ENCODE measurements at places on chromosomes 12 and 14. TPM values are rescaled to one million over a fixed set of nuclear protein-coding genes. Genes with fewer than 3 reads are reported as not detected.

Gene ZNF705A
- total RNA-seq: not detected

Gene SRRM4
- total RNA-seq: not detected

Gene CCT2
- total RNA-seq: 474 TPM

Gene NID2
- not detected for total RNA-seq

- no peak for DNase-seq
Measured at GRCh38 chr12:14505626-14506596, 61.8 kb downstream of the PLBD1 start.

DNA sequence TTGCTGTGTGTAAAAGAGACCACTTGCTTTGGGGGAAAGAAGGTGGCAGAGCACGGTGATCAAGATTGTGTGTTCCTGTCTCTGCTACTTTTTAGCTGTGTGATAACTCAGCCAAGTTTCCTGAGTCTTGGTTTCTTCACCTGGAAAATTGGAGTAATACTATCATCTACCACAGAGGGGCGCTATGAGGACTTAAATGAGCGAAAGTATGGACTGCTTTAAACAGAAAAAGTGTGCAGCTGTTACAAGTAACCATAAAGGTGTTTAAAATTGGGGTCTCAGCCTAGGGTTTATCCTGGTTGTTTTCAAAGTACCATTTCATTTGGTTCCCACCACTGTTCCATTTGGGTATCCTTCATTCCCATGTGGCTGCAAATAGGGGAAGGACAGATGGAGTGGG is 65.9 kb upstream of the WSCD2 start:
- peak; percentile 72 for DNase-seq

- no peak for DNase-seq
Measured at GRCh38 chr14:51248016-51248987, 8.3 kb downstream of the TMX1 start.

- no peak for DNase-seq
Measured at GRCh38 chr12:5480218-5480937, 48.5 kb downstream of the NTF3 start.

DNA sequence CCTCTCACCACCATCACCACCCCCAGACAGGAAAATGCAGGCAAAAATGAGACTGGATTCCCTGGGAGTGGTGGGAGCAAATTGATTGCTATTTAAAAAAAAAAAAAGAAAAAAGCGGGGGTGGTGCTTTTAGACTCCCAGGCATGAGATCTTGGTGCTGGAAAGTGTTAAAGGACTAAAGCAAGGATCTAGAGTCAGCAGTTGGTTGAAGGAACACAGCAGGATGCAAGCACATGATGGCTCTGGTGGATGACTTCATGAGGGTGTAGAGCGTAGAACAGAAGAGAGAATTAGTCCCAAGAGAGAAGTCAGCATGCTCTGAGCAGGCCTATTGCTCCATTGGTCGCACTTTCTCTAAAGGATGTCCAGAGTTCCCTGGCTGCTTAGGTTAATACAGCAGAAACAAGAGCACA is 183.8 kb upstream of the HMGA2 start:
- peak; percentile 98 for DNase-seq

DNA sequence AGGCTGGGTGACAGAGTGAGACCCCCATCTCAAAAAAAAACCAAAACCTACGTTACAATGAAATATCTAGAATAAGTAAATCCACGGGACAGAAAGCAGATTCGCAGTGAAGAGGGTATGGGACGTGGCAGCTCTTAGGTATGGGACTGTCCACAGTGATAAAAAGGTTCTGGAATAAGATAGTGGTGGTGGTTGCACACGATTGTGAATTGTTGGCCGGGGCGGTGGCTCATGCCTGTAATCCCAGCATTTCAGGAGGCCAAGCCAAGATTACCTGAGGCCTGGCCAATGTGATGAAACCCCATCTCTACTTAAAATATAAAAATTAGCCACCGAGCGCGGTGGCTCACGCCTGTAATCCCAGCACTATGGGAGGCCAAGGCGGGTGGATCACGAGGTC is 76.3 kb downstream of the KDM2B start:
- DNase-seq: no peak

GRCh38 chr12:122526683-122527477 is at the start of the genes KNTC1 and RSRC2:
TSS of gene KNTC1 (plus strand) at chr12:122527249. CDS start at chr12:122530064, 2,815 bp downstream.
TSS of gene RSRC2 (minus strand) at chr12:122526936. CDS start at chr12:122526853, 83 bp downstream.
- peak; percentile 100 for DNase-seq

- DNase-seq: no peak
Measured at GRCh38 chr12:85489194-85489593, 209.2 kb downstream of the ALX1 start.
